Aortic smooth muscle cell (primary cell): ENCODE measurements at places on chromosomes 13 and 19. TPM values are rescaled to one million over a fixed set of nuclear protein-coding genes. Genes with fewer than 3 reads are reported as not detected.

The APOC4 gene
- not detected in 2 replicates for total RNA-seq

The TPM4 gene
- 1,016 and 1,125 TPM in 2 replicates for total RNA-seq

The IZUMO2 gene
- not detected in 2 replicates for total RNA-seq

The SPRED3 gene
- total RNA-seq, result 6.8 and 6.9 TPM in 2 replicates

The ZNF865 gene
- total RNA-seq, result 0.66 and 1.3 TPM in 2 replicates

The CYP2S1 gene
- total RNA-seq, result 0.62 and 0.79 TPM in 2 replicates

The ZNF536 gene
- not detected in 2 replicates for total RNA-seq

The ZNF556 gene
- 0.26 TPM in 1 of 2 replicates, not detected in the other for total RNA-seq

The ICAM4 gene
- total RNA-seq, result 0.13 and 0.62 TPM in 2 replicates
